Activated CD4-positive, alpha-beta T cell treated with anti-CD3 and anti-CD28 coated beads, Interleukin-2, amount 50 U/mL, for 48 hours (primary cell): ENCODE measurements at places on chromosomes 16 and 17.

DNA sequence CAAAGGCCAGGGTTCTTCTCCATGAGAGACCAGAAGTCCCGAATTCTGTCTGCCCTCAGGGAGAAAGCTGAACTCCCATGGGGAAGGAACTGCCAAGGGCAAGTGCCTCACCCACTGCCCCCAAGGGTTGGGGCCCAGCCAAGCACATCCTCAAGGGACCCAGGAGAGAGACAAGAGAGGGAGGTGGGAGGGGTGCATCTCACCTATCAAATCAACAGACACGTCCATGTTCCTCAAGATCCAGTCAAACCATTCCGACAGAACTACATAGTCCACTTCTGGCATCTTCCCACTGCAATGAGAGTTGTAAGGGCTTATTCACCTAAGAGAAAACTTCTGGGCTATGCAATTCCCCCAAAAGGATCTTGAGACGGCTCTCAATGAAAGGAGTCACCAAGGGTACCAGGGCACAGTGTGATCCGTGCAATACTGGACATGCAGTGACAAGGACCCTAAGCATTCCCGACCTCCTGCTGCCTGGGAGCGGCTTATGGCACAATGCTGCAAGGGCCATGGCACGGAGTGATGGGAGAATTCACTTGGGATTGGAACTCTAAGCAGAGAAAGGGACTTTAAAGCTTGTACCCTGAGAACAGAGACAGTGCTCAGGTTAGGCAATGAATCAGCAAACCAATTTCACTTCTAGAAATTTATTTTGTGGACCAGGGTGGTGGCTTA is 32.2 kb downstream of the TK2 start:
- DNase-seq: no peak

DNA sequence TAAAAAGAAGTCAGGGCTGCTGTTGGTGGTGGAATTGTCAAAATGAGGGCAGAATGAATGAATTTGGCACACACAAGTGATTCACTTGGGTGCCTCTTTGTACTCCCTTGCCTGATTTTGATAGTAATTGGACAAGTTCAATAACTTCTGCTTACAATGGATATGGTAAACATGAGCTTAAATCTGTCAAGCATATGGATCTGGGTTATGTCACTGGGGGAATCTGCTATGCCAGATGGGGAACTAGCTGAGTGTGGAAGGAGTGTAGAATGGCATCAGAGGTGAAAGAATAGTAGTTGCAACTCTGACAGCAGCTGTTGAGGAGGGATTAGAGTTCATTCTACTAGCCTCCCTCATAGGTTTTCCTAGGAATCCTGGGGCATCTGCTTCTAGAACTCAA is 724.2 kb upstream of the CDH8 start:
- no peak for DNase-seq

DNA sequence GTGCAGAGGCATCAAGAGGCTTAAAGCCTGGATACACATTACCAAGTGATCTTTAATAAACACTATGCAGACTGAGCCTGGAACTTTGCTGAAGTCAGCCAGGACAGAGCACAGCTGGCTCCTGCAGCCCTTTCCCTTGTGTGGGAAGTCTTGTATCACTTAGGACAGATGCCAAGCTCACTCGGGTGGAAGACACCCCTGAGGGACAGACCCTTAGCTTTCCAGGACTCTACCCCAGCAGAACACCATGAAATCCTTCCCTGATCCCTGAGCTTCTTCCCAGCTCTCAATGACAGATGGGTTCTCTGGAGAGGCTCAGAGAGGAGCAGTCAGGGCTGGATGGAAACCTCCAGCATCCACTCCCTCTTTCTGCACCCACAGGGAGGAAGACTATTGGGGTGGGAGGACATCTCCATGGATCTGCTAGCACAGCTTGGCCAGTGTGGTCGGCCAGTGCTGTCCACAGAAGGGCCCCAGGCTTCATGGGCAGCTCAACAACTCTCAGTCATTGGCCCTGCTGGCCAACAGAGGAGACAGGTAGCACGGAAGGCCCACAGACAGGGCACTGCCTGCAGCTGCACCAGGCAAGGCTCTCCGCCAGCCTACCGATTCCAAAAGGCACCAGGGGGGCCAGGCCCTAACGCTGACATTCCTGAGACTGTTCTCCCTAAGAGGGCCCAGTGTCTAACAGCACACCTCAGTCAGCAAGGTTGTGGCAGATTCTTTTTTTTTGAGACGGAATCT is 15.9 kb downstream of the RAB5C start:
- DNase-seq: no peak

DNA sequence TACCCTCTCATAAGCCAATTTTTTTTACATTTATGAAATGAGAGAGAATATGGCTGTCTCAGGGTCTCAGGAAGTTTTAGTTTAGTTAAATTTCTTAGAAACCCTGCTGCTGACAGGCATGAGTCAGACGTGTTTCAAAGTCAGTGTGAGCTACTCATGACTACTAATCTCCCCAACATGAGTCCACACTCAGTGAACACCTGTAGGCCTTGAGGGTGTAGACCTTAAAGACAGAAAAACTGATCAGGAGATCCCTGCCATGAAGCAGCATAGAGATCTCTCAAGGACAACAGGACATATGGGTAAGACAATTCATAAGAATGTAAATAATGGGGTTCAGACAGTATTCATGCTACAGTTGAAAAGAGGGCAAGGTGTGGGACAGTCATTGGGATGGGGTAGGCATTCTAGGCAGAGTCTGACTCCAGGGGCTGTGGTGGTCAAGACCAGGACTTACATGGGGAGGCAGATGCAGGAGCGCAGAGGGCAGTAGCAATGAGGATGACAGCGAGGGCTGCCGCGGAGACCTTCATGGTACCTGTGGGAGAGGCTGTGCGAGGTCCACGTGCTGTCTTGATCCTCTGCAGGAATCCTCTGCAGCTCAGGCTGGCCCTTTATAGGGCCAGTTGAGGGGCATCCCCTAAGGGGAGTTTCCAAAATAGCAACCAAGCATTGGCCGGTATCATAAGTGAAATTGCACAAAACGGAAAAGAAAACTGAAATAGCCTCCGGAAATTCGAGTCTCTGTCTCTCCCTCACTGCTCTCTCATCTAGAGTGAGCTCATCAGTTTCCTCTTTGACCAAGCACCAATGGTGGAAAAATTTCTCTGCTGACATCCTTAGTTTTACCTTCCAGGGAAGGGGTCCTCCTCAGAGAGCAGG is at the start of gene CCL5:
Gene CCL5, minus strand, starts transcription at position 588 of the 882 bp plus-strand sequence.
- DNase-seq: peak; percentile 36

DNA sequence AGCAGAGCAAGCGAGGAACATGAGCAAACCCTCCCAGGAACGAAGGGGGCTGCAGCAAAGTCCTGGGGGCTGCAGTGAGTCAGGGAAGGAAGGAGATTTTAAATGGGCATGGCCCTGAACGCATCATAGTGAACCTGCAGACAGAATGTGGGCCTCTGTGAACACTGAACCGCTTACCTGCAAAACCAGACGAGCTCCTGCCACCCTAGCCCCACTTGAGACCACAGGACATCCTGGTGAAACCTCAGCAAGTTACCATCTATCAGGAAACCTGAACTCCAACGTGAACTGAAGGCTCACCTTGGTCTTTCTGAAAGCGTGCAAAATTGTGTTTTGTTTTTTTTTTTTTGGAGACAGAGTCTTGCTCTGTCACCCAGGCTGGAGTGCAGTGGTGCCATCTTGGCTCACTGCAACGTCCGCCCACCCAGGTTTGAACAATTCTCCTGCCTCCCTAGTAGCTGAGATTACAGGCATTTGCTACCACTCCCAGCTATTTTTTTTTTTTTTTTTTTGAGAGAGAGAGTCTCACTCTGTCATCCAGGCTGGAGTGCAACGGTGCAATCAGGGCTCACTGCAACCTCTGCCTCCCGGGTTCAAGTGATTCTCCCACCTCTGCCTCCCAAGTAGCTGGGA is 30.8 kb downstream of the FANCA start:
- DNase-seq: no peak

- no peak for DNase-seq
These were observed 62.9 kb downstream of the SPECC1 start for GRCh38 chr17:20071824-20072691.

DNA sequence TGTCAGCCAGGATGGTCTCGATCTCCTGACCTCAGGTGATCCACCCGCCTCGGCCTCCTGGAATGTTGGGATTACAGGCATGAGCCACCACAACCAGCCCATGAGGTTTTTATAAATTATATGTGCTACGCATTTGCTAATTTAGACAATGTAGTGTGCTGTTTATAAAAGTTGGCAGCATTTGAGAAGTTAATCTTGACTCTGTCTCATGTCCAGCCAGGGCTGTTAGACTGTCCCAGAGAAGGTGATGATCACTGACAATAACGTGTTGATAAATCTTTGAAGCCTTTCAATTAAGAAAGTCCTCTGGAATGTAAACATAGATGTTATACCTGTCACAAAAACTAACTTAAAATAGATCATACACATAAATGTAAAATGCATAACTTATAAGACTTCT is 82.0 kb downstream of the PPM1E start:
- DNase-seq: no peak

- no peak for DNase-seq
These were observed 123.5 kb downstream of the USP31 start for GRCh38 chr16:23025692-23026307.

GRCh38 chr16:9438991-9439390 is 347.5 kb downstream of the HAPSTR1 start:
- no peak for DNase-seq

DNA sequence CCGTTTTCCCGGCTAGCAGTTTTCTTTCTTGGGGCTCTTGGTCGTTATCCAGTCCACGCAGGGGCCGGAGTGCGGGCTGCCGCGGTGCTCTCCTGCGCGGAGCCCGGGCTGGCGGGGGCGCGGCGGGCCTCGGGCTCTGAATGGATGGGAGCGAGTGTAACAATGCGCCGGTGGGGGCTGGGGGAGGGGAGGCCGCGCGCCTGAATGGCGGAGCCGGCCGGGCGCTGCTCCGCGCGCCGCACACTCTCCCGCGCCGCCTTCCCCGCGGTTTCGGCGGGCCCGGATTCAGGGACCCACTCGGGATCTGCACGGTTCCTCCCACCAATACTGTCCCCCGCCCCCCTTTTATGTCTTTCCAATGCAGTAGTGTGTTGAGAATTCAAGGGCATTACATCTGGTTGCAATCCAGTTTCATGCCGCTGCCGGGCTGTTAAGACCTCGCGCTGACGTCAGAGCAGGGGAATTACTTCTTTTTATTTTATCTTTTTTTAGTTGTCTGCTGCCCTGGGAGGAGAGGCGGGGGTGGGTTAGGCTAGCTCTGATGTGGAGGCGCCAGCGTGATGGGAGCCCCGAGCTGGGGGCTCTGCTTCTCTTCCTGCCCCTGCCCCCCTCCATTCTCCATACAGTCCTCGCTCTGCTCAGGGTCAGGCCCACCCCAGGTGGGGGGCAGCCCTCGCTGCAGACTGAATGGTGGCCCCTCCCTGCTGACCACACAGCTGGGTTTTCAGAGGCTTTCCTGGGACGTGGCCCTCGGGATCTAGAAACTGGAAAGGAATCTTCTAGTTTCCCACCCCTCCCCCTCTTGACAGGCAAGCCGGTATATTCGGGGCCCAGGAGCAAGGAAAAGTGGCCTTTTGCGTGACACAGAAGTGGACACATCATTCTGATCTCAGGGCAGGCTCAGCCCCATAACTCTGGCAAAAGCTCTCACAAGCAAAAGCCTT is 1.8 kb downstream of the RAI1 start:
- peak; percentile 71 for DNase-seq

GRCh38 chr17:69344939-69345338 is 18.0 kb upstream of the ABCA5 start:
- no peak for DNase-seq

- no peak for DNase-seq
These were observed 8.4 kb downstream of the CDR2L start for GRCh38 chr17:74995847-74996246.

GRCh38 chr16:84660973-84661372 is 12.7 kb downstream of the KLHL36 start:
- no peak for DNase-seq

- no peak for DNase-seq
These were observed 46.5 kb downstream of the AIPL1 start for GRCh38 chr17:6388416-6388815.

GRCh38 chr16:85136213-85136701 is 24.0 kb upstream of the CIBAR2 start:
- no peak for DNase-seq

- DNase-seq: no peak
These were observed 5.7 kb downstream of the FAM20A start for GRCh38 chr17:68595496-68595895.

DNA sequence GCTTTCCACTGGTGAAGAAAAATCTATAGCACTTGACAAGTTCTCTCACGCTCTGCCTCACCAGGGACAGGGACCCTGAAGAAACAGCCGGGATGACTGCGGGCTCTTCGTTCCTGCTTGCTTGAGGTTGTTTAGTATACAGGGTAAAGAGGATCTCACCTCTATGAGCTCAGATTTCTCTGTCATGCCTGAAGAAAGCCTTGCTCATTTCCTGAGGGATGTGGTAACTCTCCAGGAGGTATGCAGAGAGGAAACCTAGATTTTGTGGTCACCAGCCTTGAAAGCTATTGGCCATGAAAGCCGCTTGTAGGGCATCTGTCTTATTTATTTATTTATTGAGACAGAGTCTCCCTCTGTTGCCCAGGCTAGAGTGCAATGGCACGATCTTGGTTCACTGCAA is 23.2 kb downstream of the USP43 start:
- no peak for DNase-seq

GRCh38 chr16:17294856-17295255 is 175.9 kb downstream of the XYLT1 start:
- no peak for DNase-seq
